ENCODE measurements at places on chromosomes 2 and 18.

DNA sequence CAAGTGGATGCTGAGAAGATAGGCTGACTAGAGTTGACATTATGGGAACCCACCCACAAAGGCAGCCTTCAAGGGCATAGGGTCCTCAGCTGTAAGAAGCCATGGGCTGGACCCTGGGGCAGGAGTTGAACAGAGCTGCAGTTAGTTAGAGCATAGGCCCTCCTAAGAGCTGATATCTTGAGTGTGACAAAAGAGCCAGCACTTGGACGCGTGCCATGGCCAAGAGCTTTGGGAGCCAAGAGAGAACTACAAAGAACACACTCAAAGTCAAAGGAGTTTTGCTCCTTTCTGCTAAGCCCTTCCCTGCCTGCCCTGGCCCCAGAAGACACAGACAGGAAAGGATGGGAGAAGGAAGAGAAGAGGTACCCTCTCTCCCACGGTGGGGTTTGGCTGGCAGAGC is 29.9 kb upstream of the AGAP1 start:
- no peaks in the 10 kb centered on the region for H3K4me1 ChIP-seq
- H3K27me3 ChIP-seq = no peaks in the 10 kb centered on the region
- DNase-seq = no peak
- H3K27ac ChIP-seq = no peak overlapping the region
- no peaks in the 10 kb centered on the region for H3K36me3 ChIP-seq

DNA sequence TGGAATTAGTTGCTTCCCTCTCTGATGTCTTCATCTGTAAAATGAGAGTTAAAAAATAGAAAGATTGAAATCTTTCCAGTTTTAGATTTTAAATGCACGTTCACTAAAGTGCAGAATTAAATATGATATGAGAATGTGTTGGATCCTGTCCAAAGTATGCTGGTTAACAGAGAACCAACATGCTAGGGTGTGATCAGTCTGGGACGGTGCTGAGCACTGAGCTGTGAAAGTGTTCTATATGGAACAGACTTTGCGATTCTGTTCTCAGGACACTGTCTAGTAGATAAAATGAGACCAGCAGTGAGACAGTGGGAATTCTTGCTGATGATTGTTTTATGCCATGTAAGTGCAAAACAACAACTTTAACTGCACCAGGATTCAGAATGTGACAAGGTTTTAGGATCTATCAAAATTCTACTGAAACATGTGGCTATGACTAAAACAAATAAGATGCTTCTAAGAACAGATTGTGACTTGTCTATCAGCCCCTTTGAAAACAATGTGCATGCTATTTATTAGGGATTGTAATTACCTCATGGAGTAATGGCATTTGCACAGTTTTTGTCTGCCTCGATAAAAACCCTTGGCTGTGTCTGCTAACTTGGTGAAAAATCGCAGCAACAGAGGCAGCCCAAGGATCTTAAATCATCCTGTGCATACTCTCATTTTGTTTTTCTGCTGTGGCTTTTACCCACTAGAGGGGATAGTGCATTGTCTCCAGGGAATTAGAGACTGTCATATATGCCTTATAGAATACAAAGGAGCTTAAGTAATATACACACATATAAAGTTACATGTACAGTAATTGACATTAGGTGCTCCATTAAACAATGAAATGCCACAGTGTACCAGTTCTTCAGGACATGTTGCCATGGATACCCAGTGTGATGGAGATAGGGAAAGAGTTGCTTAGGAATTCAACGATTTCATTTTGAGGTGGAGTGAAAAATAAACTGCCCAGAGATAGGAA is 55.1 kb downstream of the MAP3K20 start:
- no peaks in the 10 kb centered on the region for H3K36me3 ChIP-seq
- H3K27me3 ChIP-seq = no peaks in the 10 kb centered on the region
- no peak overlapping the region for H3K27ac ChIP-seq
- DNase-seq = no peak
- H3K4me3 ChIP-seq = no peak overlapping the region
- H3K4me1 ChIP-seq = peaks cover 22% of the 10 kb centered on the region

GRCh38 chr2:60641811-60642788 is 88.6 kb upstream of the BCL11A start:
- no peak overlapping the region for H3K27ac ChIP-seq
- no peaks in the 10 kb centered on the region for H3K27me3 ChIP-seq
- H3K36me3 ChIP-seq = no peaks in the 10 kb centered on the region

DNA sequence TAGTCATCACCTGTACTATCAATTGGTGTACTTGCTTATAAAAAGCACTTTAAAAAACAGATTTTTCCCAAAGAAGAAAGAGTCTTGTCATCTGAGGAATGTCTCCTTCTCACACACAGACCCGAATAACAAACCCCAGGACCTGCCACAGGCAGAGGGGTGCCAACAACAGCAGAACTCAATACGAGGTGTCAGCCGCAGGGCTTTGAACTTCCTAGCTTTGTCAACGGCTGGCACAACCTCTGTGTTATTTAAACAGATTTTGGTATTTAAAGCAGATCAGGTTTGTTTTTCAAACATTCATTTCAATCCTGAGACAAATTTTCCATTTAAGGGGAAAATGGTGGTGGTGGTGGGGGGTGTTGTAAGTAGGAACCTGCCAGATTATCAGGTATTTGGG is 138.4 kb upstream of the RIOK3 start:
- no peak for DNase-seq
- no peak overlapping the region for H3K4me3 ChIP-seq
- H3K27me3 ChIP-seq = no peaks in the 10 kb centered on the region
- H3K36me3 ChIP-seq = no peaks in the 10 kb centered on the region
- no peak overlapping the region for H3K27ac ChIP-seq

- H3K27ac ChIP-seq = no peak overlapping the region
- no peaks in the 10 kb centered on the region for H3K4me1 ChIP-seq
- H3K36me3 ChIP-seq = peaks cover 11% of the 10 kb centered on the region
- no peak overlapping the region for H3K4me3 ChIP-seq
- H3K27me3 ChIP-seq = no peaks in the 10 kb centered on the region
Measured at GRCh38 chr18:8643326-8643878, 34.2 kb downstream of the RAB12 start.

DNA sequence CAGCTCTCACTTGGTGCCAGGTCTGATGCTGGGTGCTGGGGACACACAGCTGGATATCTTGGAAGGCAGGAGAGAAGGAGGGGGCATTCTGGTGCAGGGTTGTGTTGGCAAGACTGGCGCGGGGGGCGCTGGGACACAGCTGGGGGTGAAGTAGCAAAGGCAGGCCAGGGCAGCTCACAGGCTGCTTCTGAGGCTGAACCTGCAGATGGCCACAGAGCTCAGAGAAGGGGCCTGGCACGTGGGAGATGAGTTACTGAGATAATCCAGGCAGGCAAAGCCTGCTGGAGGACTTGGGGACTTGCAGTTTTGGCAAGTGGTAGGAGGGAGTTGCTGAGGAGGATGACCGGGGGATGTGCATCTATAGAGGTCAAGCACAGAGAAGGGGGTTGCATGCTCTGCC is 16.2 kb upstream of the DGKD start:
- H3K36me3 ChIP-seq = no peaks in the 10 kb centered on the region
- H3K4me1 ChIP-seq = no peaks in the 10 kb centered on the region
- H3K4me3 ChIP-seq = no peak overlapping the region
- no peak for DNase-seq
- no peaks in the 10 kb centered on the region for H3K27me3 ChIP-seq
- H3K27ac ChIP-seq = no peak overlapping the region

DNA sequence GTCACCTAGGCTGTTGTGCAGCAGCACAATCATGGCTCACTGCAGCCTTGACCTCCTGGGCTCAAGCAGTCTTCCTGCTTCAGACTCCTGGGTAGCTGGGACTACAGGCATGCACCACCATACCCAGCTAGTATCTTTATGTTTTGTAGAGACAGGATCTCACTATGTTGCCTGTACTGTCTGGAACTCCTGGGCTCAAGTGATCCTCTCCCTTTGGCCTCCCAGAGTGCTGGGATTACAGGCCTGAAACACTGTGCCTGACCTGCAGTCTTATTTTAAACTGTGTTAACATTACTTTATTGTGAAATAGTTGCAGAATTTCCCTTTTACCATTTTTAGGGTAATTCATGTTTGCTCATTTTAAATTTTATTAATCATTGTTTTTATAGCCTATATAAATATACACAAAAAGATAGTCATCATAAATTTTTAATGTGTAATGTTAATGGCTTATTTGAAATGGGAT is 24.6 kb downstream of the EML4 start:
- no peak for DNase-seq
- H3K4me3 ChIP-seq = no peak overlapping the region
- no peak overlapping the region for H3K27ac ChIP-seq
- H3K27me3 ChIP-seq = no peaks in the 10 kb centered on the region
- H3K36me3 ChIP-seq = no peaks in the 10 kb centered on the region

DNA sequence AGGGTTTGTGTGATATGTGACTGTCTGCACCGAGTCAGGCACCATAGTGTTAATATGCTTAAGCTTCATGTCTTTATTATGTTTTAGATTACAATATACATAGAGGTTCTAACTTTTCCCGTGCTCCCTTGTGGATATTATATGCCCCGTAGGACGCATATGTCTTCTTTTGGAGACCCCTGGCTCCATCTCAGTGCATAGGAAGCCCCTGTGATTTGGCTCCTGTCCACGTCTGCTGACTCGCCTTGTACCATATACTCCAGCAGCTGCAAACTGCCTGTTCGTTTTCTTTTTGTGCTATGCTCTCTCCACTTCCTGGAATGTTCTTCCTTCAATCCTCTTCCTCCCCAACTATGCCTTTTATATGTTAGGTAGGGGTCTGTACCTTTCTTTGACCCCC is 110.9 kb downstream of the PTRHD1 start:
- no peak for DNase-seq
- H3K4me1 ChIP-seq = no peaks in the 10 kb centered on the region
- H3K27ac ChIP-seq = no peak overlapping the region
- H3K27me3 ChIP-seq = no peaks in the 10 kb centered on the region
- no peak overlapping the region for H3K4me3 ChIP-seq
- H3K36me3 ChIP-seq = no peaks in the 10 kb centered on the region

DNA sequence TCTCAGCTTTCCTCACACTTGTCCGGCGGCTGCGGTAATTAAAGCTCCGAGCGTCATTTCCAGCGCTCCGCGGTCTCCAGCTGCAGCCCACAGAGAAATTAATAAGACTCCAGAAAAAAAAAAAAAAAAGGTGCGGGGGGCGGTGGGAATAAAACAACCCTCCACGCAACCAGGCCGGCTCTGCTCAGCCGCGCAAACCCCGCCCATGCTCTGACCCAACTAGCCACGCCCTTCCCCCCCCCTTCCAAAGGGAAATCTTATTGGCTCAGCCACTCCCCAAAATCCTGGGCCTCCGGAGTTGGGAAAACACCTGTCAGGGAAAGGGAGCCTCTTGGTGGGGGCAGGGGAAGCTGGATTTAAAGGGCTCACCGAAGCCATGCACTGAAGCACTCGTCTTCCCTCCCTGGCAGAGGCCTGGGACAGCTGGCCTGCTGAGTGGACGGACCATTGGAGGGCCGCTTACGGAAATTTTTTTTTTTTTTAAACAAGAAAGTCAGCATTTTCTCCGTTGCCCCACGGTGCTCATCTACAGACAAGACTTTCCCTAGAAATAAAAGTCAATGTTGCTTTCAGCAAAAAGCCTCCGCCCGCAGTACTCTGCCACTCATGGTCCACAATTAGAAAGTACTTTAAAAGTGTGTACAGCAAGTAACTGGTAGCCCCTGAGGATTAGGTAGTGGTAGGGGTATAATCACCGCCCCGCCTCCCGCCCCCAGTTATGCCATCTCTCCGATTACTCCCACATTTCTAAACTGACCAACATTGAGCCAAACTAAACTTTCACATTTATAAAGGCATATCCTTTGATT is 674 bp upstream of the ERBB4 start:
- no peaks in the 10 kb centered on the region for H3K36me3 ChIP-seq
- no peaks in the 10 kb centered on the region for H3K27me3 ChIP-seq
- H3K4me3 ChIP-seq = peak overlapping the region; percentile 91
- peak overlapping the region; percentile 81 for H3K27ac ChIP-seq
- DNase-seq = no peak

- DNase-seq = no peak
- H3K36me3 ChIP-seq = no peaks in the 10 kb centered on the region
- no peaks in the 10 kb centered on the region for H3K4me1 ChIP-seq
- no peak overlapping the region for H3K27ac ChIP-seq
- H3K27me3 ChIP-seq = no peaks in the 10 kb centered on the region
- no peak overlapping the region for H3K4me3 ChIP-seq
Measured at GRCh38 chr2:181441670-181442069, 15.5 kb upstream of the ITGA4 start.

DNA sequence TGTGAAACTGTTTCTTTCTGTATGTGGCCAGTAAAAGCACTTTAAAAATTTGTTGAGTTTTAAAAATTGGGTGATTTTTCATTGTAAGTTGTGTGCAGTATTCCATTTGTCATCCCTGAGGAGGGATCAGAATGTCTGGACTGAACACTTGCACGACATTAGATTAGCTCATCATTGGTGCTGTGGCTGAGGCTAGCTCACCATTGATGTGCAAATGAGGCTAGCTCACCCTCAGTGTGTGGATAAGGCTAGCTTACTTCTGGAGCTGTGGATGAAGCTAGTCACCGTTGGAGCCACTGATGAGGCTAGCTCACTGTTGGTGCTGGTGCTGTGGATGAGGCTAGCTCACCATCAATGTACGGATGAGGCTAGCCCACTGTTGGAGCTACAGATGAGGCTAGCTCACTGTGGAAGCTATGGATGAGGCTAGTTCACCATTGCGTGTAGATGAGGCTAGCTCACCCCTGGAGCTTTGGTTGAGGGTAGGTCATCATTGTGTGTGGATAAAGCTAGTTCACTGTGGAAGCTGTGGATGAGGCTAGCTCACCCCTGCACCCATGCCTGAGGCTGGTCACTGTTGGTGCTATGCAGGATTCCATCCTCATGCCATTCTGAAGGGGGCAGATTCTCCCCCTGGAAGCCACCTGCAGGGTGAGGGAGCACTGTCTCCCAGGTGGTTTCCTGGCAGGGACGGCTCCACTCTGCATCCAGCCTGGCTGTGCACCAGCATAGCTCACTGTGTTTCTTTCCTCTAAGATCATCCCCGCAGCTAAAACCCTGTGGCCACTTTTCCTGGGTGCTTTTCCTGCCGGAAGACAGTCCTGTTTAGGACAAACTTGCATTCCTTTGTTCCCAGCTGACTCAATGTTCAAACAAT is 101.1 kb downstream of the TWIST2 start:
- H3K27ac ChIP-seq = no peak overlapping the region
- H3K27me3 ChIP-seq = no peaks in the 10 kb centered on the region
- H3K4me1 ChIP-seq = no peaks in the 10 kb centered on the region
- no peaks in the 10 kb centered on the region for H3K36me3 ChIP-seq
- DNase-seq = no peak

- H3K27ac ChIP-seq = no peak overlapping the region
- DNase-seq = no peak
- no peaks in the 10 kb centered on the region for H3K27me3 ChIP-seq
- H3K4me1 ChIP-seq = no peaks in the 10 kb centered on the region
- no peak overlapping the region for H3K4me3 ChIP-seq
- H3K36me3 ChIP-seq = no peaks in the 10 kb centered on the region
Measured at GRCh38 chr2:122734766-122735424, 979.4 kb downstream of the TSN start.

Measured in thoracic aorta (tissue), 2 donors.